ENCODE measurements at places on chromosomes 3 and 15.

DNA sequence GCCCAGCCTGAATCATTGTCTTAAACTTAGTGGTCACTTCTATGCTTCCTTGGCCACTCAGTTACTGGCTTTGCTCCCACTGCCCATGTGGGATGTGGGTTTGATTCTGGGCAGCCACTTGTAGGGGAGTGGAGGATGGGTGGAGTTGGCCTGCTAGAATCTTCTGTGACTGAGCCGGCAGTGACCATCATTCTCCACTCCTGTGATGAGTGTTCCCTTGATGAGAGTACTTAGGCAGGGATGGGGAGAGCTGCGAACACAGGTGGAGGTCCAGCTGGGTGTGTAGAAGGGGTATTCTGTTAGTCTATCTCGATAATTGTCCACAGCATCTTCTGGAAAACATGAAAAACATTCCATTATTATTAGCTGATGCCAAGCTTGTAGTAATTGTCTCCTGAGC is 8.0 kb downstream of the TM6SF1 start:
- no peak for DNase-seq

- no peak for DNase-seq
Measured at GRCh38 chr3:46496746-46497555, 825 bp upstream of the RTP3 start.

- DNase-seq, result peak; percentile 94
Measured at GRCh38 chr15:101499863-101500713, 10.6 kb upstream of the PCSK6 start.

GRCh38 chr3:18236726-18237125 is 188.4 kb downstream of the SATB1 start:
- DNase-seq, result no peak

DNA sequence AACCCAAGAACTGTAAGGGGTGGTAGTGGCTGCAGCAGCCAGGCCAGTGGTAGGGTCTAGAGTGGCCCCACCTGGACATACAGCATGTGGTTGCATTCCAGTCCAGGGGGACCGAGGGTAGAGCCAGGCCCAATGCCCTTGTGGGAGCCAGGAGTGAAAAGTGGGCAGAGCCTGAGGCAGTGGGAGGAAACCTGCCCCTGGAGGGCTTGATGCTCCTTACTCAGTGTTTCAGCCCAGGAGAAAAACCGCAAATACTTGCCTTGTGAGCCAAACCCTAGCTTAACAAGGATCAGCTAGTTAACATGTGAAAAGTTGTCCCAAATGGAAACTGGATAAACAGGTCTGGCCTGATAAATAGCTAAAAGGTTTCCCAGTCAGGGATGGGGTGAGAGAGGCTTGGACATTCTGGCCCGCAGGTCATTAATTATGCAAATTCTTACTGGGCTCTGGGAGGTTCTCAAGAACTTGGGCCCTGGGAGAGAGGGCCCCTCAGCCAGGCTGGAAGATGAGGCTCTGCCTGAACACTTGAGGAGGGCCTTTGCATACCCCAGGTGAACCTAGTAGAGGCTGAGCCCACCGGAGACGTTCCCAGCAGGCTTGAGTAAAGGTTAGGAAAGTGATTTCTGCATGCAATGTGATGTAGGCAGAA is 222.1 kb downstream of the THSD4 start:
- no peak for DNase-seq

GRCh38 chr3:105799286-105799685 is 69.5 kb downstream of the CBLB start:
- DNase-seq, result no peak

- DNase-seq, result no peak
Measured at GRCh38 chr15:85832394-85832793, 37.7 kb upstream of the KLHL25 start.

GRCh38 chr15:70340494-70340870 is 242.8 kb upstream of the TLE3 start:
- no peak for DNase-seq

All from NCI-H2171 treated with DMSO at 0.1 percent for 48 hours (cell line).